NCI-H2081 (cell line): ENCODE measurements at places on chromosomes 11 and 22.

- DNase-seq = no peak
Observed at GRCh38 chr22:47678048-47678447, 915.6 kb downstream of the TBC1D22A start.

- DNase-seq = no peak
Observed at GRCh38 chr11:74185285-74185684, 14.2 kb downstream of the PPME1 start.

GRCh38 chr11:69930081-69931059, 111.2 kb upstream of the FGF3 start:
- DNase-seq = no peak

GRCh38 chr22:46401370-46401769, 65.9 kb downstream of the TRMU start:
- no peak for DNase-seq

DNA sequence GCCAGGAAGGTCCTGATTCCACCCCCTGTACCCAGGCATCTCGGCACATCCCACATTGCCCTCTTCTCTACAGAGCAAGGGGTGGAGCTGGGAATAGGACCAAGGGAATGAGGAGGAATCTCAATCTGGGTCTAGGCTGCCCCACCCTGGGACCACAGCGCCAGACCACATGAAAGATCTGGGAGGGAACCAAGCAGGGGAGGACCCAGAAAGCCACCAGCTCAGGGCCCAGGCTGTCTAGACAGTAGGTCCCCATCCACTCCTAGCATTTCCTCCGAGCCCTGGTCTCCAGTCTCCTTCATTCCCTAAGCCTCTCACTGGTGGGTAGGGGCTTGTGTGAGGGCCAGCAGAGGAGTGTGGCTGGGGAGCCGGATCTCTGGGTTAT, 11.6 kb downstream of the PHLDB1 start:
- no peak for DNase-seq

DNA sequence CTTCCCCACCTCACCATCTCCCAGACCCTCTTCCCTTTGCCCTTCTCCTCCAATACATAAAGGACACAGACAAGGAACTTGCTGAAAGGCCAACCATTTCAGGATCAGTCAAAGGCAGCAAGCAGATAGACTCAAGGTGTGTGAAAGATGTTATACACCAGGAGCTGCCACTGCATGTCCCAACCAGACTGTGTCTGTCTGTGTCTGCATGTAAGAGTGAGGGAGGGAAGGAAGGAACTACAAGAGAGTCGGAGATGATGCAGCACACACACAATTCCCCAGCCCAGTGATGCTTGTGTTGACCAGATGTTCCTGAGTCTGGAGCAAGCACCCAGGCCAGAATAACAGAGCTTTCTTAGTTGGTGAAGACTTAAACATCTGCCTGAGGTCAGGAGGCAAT, 58.2 kb downstream of the TIMP3 start:
- DNase-seq = no peak

DNA sequence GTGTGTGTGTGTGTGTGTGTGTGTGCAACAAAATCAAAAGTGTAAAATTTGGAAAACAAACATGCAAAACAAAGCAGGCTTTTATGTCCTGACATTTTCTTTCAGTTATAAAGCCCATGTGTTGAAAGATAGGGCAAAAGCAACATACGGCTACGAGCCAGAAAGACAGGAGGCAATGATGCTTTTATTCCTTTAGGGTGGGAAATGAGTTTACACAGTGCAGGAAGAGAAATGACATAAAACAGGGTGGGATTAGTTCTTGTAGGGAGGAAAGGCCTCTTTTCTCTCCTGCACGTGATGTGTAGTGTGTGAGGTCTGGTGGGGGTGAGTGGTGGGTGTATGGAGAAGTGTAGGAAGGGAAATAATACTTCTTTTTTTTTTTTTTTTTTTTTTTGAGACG, 29.4 kb downstream of the IL18 start:
- DNase-seq = no peak

GRCh38 chr22:47161631-47162030, 399.2 kb downstream of the TBC1D22A start:
- DNase-seq = no peak

DNA sequence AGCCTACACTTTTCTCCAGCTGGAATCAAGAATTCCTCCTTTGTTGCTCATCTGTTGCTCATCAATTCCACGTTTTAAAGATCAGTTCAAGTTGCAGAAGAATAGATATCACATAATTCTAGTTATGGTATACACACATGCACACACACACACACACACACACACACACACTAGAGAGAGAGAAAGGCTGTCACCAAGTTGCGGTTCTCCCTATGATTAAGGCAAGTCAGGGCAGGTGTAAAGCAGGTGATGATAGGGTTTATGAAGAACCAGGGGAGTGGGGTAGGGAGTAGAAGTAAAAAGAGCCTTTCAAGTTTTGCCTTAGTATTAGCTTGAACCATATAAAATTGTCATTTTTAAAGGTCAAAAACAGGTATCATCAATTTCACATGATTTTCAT, 31.7 kb upstream of the TMPRSS4 start:
- peak; percentile 47 for DNase-seq

GRCh38 chr22:17912945-17913721, 111.2 kb downstream of the MICAL3 start:
- DNase-seq = no peak

- DNase-seq = no peak
Observed at GRCh38 chr11:38159038-38159437, 1561.0 kb upstream of the RAG2 start.

GRCh38 chr22:40578171-40578570, 58.3 kb downstream of the MRTFA start:
- DNase-seq = no peak

GRCh38 chr11:85821636-85822035, 10.7 kb upstream of the SYTL2 start:
- peak; percentile 33 for DNase-seq

DNA sequence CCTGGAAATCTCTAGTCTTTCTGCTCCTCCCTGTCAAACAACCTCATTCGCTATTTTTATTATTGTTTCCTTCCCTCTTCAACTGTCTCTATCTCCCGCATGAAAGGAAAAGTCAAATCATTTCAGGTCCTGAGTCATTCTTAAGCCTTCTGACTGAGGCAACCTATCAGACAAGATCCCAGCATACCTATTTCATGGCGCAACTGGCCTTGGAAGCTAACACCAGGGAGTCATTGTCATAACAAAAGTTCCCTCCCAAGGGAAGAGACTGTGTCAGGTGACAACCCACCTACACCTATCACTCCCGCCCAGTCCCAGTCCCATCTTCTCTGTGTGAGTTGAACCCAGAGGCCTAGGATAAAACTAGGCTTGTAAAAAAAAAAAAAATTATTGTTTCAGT, 10.2 kb upstream of the ARHGAP42 start:
- DNase-seq = no peak

DNA sequence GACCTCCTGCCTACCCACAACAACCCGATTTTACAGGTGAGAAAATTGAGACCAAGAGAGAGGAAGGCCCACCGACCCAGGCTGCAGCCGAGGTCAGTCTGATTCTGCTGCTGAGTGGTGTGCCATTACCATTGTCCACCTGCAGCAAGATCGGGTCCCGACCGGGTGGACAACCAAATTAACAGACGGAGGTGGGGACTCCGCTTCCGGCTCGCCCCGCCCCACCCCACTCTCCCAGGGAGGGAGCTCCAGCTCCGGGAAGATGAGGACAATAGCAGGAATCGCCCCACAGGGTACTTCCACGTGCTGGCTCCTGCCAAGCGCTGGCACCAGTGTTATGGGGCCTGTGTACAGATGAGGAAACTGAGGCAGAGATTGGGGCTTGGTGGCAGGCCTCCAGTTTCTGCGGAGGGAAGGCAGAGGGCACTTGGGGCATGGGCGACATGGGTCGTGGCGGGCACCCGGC, 425 bp upstream of the KDELR3 start:
- no peak for DNase-seq

- DNase-seq = peak; percentile 75
Observed at GRCh38 chr11:120235024-120235628, 4.8 kb upstream of the POU2F3 start.

DNA sequence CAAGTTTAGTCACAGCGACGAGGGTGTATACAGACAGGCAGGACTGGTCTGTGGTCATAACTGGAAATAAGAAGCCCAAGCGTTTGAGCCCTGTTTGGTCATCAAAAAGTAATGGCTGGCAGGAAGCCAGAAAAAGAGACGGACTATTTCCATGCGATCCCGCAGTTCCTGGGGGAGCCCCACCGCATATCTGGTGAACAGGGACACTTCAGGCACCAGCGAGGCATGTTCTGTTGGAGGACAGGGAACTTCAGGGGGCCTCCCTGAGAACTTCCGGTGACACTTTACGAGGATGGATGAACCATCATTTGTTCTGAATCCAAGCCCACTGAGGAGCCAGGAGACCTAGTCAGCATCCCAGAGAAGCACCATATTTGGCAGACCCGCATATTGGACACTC, 29.7 kb upstream of the TRIM29 start:
- no peak for DNase-seq

DNA sequence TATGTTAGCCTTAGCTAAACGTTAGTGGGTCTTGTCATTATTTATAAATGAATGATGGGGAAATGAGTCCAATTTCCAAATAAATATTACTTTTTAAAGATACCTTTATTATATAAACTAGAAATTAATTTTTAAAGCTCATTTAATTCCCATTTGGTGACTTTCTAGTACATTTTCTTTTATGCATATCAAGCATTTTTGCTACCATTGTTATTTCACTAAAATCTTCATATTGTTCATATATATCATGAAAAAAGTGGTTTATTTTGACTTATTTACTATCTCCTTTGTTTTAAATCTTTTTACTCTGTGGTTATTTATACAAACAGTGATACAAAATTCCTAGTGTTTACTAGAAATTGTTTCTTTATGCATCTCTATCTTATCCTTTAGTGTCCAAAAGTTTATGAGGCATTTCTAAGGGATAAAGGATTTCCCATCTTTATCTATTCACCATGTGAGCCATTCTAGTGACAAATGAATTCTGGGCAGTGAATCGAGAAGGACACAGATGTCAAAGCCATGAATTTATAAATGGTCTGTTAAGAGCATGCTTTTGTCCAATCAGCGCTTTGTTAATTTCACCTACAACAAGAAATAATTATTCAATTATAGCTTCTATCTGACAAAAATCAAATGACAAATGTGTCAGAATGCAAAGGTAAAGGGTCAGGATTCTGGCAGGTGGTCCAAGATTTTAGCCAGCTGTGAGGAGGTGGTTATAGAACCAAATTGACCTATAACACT, 70.6 kb downstream of the PRMT3 start:
- DNase-seq = no peak

DNA sequence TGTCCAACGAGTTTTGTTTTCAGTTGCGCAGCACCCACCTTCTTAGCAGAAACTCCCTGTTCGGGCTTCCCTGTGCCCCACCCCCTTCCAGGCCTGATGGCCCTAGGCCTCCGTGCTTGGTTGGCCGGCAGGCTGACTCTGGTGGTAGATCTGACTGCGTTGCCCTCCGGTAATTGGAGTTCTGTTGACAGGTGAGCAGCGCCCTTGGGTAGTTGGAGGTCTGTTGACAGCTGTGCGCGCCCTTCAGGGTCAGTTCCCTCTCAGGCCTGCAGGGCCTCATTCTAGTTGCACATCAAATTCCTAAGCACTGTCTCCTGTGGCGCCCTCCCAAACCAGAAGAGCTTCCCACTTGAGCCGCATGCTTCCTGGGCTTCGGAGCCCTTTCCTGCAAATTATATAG, 776 bp downstream of the DGCR6 start:
- no peak for DNase-seq

GRCh38 chr22:20725987-20726558, 47.8 kb upstream of the SERPIND1 start:
- no peak for DNase-seq

GRCh38 chr11:33912405-33913361, 20.8 kb upstream of the LMO2 start:
- DNase-seq = no peak

DNA sequence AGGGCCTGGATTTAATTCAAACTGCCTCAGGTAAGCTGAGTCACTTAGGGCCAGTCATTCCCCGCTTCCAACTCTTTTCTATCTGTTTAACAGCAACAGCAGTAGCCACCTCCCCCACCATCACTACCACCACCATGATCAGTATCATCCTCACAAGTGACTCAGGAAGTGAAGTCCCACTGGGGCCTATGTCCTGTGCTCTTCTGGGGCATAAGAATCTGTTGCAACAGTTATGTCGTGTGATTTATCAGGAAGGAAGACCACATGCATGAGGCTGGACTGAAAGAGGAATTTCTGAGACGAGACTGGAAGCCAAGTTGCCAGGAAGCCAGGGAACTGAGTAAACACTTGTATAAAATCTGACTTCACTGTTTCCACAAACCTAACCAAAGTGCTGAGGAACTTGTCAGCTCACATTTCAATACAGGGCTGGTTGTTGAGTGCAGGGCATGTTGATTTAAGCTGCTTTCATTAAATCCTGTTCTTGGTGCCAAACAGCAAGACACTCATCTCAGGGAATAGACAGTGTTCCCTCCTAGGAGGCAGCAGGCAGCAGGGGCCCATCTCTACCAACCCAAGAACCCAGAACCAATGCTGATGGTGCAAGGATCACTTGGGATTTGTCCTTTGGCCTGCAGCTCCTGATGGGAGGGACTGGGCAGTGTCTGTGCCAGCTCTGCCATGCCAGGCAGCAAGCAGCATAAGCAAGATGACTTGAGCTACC, 226.7 kb upstream of the NARS2 start:
- DNase-seq = peak; percentile 30

DNA sequence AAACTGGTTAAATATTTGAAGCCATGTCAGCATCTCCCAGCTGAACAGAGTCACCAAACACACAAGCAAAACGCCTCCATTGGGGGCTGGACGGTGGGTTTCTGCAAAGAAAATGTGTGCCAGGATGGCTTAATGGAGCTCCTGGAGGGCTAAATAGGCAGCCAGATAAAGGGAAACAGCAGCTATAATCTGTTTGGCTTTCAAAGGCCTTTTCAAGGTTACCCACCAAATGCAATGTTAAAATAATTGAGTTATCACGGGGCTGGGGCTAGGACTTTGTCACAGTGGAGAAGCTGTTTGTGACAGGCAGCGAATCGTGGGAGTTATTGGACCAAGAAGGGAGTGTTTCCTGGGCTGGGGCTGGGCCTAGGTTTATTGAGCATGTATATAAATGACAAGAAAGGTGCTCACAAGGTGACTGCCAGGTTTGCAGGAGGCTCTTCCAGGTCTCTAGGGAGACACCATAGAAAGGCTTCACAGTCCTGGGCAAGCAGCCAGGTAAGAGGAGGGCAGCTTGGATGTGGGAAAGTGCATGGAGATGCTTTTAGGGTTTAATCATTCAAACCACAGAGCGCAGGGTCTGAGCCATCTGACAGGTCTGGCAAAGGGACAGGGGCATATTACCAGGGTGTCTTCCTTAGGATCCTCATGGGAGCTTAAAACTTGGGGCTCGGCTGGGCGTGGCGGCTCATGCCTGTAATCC, 28.3 kb downstream of the GRIK4 start:
- peak; percentile 41 for DNase-seq

DNA sequence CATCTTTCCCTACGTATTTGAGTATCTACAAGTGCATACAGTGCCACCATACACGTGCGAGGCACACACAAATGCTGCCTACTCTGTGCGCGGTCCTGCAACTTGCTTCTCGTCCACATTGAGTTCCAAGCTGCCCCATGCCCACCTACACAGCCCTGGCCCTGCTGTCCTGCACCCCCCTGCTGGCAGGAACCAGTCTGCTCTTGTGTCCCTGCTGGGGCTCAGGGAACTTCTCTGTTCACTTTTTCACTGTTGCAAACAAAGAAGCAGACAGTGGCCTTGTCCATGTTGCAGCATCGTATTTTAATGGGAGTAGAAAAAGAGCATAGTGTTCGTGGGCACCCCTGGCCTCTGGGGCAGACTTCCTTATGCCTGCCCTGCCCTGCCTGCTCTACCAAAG, 14.0 kb downstream of the CPT1A start:
- DNase-seq = no peak
